Ureter (tissue), 1 donor: ENCODE measurements at places on chromosomes 5 and 9. TPM values are rescaled to one million over a fixed set of nuclear protein-coding genes. Genes with fewer than 3 reads are reported as not detected.

Gene DRD1
- 2.9 TPM for total RNA-seq

Gene KCNN2
- 2.1 TPM for total RNA-seq

Gene ANKRD18B
- total RNA-seq: 12.3 TPM

Gene SREK1IP1
- 14.8 TPM for total RNA-seq

Gene GPSM1
- total RNA-seq: 16.6 TPM

Gene IFNA13
- not detected for total RNA-seq

Gene AK1
- 48.6 TPM for total RNA-seq

Gene OLFML2A
- 13.1 TPM for total RNA-seq

Gene CCDC152
- total RNA-seq: 0.47 TPM

Gene GRIN1
- 0.21 TPM for total RNA-seq

Gene ERMP1
- total RNA-seq: 106 TPM

Gene IL13
- total RNA-seq: not detected

Gene MORN5
- total RNA-seq: 1.4 TPM

Gene TPPP
- 7.5 TPM for total RNA-seq

Gene HNRNPK
- 600 TPM for total RNA-seq

Gene NTRK2
- total RNA-seq: 3.0 TPM

Gene ZDHHC12
- total RNA-seq: 26.3 TPM

Gene PCDHA2
- total RNA-seq: not detected

Gene MSMP
- not detected for total RNA-seq

Gene GFI1B
- not detected for total RNA-seq

Gene SPOCK1
- 15.6 TPM for total RNA-seq

Gene FAM221B
- 0.26 TPM for total RNA-seq

Gene ISL1
- 0.49 TPM for total RNA-seq

Gene PHYHD1
- 26.6 TPM for total RNA-seq

Gene ZNF454
- total RNA-seq: 4.9 TPM

Gene SH2D3C
- total RNA-seq: 15.7 TPM
